ENCODE measurements at places on chromosomes 5 and 9.

DNA sequence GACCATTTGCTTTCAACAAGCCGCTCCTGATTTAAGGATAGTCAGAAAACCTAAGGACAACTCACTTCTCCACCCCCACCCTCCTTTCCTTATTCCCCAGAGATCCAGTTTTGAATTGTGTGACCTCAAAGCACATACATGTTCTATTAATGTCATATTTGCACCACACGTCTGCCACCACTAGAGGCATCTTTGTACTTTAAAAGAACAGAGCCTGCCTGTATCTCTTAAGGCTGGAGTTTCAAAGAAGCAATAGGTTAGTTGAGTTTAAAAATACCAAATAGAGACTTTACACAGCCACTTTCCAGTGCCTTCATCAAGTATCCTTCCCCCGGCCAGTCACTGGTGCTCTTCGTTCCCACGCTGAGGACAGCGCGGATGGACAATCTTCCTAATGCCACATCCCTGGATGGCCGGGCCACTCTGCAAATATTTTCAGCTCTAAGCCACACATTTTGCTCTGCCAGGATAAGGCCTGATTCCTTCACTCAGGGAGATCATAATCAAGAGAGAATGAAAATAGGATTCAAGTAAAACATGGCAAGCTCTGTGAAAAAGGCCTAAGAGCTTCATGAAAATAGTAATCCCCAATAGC, 146.3 kb downstream of the SNCAIP start:
- no peak for DNase-seq

- no peak for DNase-seq
Observed at GRCh38 chr5:128436749-128437188, 101.3 kb downstream of the FBN2 start.

- no peak for DNase-seq
Observed at GRCh38 chr5:132526974-132527564, 16.3 kb downstream of the IL5 start.

- DNase-seq = no peak
Observed at GRCh38 chr9:110248361-110248760, 7.9 kb downstream of the TXN start.

- no peak for DNase-seq
Observed at GRCh38 chr5:99449786-99450185, 521.0 kb upstream of the CHD1 start.

- DNase-seq = no peak
Observed at GRCh38 chr5:22926574-22926973, 73.4 kb upstream of the CDH12 start.

DNA sequence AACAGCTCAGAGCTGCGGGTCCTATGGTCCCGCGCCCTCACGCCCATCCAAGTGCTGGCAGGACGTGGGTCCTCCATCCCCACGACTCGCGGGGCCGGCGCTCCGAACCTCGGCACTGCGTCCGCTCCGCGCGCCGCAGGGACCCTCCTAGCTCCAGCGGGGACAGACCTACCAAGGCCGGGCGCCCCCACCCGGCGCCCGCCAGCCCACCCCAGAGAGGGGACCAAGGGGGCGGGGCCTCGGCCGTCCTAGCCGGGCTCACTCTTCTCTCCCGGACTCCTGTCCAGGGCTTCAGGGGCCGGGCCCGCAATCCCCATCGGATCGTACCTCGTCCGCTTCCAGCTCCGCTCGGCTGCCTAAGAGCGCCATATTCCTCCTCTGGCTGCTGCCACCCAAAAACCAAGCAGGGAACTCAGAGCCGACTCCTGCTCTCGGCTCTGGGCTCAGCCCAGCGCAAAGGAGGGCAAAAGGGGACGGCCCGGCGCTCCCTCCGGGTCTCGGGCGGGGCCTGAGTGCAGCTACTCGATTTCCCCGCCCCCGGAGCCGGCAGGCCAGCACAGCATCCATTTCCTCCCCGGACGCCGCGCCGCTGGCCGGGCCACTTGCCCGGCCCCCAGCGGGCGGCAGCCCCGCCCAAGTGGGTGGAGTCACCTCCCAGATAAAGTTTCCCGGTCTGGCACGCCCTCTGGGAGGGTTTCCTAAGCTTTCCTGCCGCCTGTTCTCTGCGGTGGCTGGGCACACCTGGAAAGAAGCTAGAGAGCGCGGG, at the start of gene TTC39B:
Gene TTC39B (minus strand): TSS at position 460 of the 766 bp plus-strand sequence. CDS start 91 bp downstream, at position 369.
- peak; percentile 75 for DNase-seq

DNA sequence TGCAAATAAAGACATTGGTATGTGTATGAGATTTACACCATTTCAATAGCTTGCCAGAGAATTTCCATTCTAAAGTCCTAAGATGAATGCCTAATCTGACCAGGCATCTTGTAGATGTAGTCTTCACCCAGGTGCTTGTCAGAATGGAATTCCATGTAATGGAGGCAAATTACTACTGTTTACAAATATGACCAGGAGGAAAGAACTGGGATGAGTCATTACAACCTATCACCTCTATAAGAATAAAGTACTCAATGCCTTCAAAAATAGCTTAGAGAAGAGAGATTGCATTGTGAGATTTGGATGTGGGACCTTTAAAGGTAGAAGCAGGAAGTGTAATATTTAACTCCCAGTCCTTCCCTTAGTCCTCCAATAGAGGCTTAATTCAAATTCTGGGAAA, 507.0 kb upstream of the PTGER4 start:
- no peak for DNase-seq

DNA sequence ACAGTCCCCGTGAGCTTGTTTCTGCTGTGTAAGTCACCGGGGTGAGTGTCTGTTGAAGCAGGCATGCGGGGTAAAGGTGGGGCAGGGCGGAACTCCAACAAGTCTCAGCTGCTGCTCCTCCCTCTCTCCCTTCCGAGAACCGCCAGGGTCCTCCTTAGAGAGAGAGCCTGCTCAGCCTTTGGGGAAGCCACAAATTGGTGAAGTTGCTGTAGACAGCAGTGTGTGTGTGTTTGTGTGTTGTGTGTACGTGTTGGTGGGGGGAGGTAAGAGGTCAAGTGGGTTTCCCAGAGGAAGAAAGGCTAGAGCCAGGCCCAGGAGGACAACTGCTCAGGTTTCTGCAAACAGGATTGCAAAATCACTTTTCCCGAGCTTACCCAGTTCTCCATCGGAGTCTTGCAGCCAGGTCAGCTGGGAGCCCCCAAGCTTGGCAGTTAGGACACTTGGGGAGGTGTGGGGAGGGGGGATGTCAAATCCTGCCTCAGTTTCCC, 38.9 kb upstream of the DAB2IP start:
- DNase-seq = no peak

DNA sequence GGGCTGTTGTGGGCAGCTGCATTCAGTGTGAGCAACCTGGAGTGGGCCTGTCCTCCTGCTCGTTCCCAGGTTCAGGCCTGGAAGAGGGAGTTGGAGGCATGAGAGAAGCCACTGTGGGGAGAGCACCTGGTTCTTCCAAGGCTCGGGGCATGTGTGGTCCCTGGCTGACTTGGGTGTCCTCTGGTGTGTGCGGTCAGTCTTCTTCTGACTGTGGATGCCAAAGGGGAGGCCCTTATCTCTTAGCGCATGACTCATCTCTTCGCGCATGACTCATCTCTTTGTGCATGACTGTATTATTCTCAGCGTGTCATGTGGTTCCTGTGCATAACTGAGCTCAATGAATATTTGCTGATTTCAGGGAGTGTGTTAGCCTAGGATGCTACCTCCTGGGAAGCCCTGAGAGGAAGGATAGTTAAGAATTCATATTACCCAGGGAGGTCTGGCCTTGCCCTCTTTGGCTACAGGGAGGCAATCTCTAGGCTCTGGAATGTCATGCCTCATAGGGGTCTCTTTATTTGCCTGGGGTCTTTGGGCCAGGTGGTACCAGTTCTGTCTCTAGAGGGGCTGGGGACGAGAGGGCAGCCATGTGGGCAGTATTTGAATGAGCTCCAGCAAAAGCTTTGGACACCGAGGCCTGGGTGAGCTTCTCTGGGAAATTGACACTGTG, 188.7 kb downstream of the HSPA4 start:
- peak; percentile 21 for DNase-seq

GRCh38 chr5:145937432-145938250, 1.3 kb downstream of the SH3RF2 start:
- peak; percentile 14 for DNase-seq

- DNase-seq = no peak
Observed at GRCh38 chr9:2359891-2360471, 261.6 kb upstream of the VLDLR start.

- no peak for DNase-seq
Observed at GRCh38 chr5:1366514-1366913, 21.6 kb upstream of the CLPTM1L start.

DNA sequence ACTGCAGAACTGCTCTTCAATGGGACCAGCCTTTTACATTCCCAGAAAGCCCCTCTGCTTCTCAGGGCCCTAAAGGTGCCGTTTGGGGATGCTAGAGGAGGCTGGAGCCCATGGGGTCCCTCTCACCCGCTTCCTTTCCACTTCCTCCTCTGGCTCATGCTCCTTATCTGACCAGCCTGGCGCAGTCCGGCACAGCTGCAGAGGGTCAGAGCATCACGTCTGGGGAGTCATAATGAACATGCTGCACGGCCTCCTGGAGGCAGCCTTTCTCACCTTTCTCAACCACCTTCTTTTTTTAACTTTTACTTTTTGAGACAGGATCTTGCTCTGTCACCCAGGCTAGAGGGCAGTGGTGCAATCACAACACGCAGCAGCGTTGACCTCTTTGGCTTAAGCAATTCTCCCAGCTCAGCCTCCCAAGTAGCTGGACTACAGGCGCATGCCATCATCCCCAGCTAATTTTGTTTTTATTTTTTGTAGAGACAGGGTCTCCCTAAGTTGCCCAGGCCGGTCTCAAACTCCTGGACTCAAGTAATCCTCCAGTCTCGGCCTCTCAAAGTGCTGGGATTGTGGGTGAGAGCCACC, 15.1 kb upstream of the TCF7 start:
- DNase-seq = no peak

Data from CD4-positive, alpha-beta T cell treated with Interleukin-4 for 4 hours (primary cell).